Uterus (tissue), 4 donors: ENCODE measurements at places on chromosomes 3 and 15.

DNA sequence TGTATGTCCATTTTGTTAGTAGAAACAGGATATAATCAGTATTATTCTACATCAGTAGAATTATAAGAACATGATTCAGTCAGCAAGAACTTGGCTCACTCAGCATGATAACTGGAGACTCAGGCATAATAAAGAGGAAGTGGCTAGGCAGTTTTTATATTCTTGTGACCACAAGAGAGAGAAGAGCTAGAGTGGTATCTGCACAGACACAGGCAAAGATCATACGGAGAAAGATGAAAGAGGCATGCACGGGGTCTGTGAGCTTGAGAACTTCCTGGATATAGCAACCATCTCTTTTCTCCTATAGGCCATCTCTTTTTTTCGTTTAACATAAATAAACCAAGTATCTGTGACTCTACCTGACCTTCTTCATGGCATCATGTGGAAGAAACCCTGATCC is 46.8 kb downstream of the MYO5A start:
- no peak for DNase-seq

DNA sequence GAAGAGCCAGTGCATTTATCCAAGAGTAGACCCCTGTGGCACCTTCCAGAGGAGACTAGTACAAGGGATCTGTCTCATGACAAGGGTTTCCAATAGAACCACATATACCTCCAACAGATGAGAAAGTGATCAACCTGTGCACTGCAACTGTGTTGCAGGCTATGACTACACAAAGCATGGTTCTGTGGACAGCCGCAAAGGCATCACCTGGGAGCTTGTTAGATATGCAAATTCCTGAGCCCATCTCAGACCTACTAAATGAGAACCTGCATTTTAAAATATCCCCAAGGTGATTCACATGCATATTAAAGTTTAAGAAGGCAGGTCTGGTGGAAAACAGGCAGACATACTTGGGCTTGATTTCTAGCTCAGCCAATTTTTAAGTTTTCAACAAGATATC is 368.7 kb downstream of the FOXP1 start:
- DNase-seq: no peak

GRCh38 chr3:78003090-78003489 is 963.2 kb downstream of the ROBO2 start:
- DNase-seq: no peak

- DNase-seq: no peak
Measured at GRCh38 chr3:173747427-173747826, 349.9 kb downstream of the NLGN1 start.

DNA sequence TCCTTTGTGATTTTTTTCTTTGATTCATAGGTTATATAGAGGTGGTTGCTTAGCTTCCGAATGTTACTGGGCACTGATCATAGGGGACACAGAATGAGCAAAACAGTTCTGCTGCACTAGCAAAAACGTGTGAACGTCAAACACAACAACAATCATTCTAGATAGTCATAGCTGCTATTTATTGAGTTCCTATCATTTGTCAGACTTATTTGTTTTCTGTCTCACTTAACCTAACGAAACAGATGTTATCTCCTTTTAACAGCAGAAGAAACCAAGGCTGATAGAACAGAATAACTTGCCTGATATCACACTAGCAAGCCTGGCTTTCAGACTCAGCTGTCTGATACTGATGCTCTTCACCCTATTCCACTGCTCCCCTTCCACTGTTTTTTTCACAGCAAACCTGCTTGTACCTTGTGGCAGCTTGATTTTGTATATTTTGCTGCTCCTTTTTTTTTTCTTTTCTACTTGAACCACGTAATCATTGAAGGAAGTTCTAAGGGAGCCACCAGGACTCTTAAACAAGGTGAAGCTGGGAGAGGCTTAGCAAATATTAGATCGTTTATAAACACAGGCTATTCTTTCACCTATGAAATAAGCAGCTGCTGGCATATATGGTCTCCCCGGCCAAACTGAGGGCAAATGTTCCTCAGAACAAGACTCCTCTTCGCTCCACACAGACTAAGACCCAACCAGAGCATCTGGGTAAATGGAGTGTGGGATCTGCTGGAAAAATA is 78.8 kb downstream of the MCF2L2 start:
- DNase-seq: no peak

- no peak for DNase-seq
Measured at GRCh38 chr15:69556344-69556743, 103.7 kb downstream of the RPLP1 start.

GRCh38 chr3:94961423-94962100 is 898.7 kb downstream of the NSUN3 start:
- DNase-seq: no peak

GRCh38 chr3:148221303-148221702 is 476.4 kb upstream of the AGTR1 start:
- no peak for DNase-seq

DNA sequence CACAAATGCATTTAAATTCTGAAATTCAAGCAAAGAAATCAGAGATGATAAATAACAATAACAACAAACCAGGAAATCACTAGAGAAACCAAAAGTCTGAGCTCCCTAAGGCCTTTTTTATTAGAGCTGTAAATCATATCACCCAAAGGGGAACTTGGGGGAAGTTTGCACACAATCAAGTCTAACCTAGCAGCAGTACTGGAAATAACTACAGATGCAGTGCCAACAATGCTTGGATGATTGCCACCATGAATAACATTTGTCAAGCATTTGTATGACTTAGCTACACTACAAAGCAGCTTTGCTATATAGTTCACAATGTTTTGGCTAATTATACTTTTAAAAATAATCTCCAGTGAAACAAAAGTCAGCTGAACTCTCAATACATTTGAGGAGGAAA is 27.8 kb downstream of the SHQ1 start:
- DNase-seq: peak; percentile 71

GRCh38 chr3:155815030-155815545 is 9.0 kb upstream of the C3orf33 start:
- no peak for DNase-seq

DNA sequence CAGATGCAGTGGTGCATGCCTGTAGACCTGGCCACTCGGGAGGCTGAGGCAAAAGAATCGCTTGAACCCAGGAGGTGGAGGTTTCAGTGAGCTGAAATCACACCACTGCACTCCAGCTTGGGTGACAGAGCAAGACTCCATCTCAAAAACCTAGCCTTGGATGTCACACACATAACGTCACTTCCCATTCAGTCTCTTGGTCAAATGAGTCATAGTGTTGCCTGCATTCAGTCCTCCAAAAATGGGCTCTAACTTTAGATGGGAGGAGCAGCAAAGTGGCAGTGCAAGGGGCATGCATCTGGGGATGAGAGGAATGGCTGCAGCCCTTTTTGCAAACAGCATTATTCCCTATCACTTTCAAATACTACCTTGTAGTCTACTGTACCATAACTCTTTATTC is 62.9 kb upstream of the AGBL1 start:
- no peak for DNase-seq

DNA sequence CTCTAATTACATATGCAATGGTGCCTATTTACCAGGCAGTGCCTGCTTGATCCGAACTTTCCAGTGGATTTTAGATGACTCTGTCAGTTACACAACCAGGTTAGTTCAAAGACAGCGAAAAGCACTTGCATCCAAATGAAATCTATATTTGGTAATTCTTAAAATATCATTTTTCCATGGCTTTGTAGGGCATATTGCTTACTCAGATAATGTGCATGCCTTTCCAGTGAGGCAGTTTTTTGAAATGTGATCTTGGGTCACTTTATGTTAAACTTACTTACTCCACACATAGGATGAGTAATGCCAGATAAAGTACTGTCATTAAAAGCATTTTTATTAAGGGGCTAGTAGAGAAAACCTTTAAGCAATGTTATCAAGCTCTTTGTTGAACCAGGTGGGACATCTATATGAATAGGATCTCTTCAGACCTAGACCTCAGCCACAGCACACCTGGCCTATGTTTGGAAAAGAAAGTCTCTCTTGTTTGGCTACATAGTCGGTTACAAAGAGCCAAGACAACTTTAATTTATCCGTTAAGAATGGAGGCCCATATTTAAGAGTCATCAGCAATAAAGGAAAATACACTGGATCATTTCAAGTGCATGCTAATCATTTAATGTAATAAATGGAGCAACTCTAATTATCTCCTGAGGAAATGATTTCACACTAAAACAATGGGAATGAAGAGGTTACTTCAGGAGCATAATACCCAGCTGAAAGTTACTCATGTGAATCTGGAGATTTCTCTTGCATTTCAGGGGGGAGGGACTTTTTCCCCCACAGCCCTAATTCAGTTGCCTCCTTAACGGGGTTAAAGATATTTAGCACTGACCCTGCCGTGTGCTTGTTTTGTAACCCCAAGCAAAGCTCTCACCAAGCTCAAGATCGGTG is 56.3 kb upstream of the TMCO5A start:
- no peak for DNase-seq

DNA sequence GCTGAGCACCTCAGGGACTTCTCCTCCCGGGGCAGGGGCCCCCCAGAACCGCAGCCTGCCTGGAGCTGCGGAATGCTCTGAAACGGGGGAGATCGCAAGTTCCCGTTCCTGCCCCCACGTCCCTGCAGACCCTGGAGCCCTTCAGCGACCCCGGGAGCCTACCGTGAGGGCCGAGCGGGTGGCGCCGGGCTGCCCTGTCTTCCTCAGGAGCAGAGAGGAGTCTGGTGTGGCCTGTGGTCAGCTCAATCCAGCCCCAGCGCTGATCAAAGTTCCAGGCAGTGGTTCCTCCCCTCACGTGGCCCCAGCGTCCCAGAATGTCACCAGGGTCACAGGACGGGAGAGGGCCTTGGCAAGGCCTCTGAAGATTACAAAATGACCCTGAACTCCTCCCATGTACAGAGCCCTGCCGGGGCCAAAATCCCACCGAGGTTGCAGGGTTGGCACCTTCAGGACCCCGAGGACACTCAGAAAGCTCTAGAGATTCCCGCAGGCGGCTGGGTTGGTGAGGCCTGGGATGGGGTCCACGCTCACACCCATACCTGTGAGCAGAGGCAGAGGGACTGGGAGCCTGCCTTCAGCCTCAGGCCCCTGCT is at the start of gene CPN2:
Gene CPN2, minus strand, starts transcription at position 249 of the 593 bp plus-strand sequence. CDS start 8,626 bp downstream, outside the sequence.
- DNase-seq: no peak

DNA sequence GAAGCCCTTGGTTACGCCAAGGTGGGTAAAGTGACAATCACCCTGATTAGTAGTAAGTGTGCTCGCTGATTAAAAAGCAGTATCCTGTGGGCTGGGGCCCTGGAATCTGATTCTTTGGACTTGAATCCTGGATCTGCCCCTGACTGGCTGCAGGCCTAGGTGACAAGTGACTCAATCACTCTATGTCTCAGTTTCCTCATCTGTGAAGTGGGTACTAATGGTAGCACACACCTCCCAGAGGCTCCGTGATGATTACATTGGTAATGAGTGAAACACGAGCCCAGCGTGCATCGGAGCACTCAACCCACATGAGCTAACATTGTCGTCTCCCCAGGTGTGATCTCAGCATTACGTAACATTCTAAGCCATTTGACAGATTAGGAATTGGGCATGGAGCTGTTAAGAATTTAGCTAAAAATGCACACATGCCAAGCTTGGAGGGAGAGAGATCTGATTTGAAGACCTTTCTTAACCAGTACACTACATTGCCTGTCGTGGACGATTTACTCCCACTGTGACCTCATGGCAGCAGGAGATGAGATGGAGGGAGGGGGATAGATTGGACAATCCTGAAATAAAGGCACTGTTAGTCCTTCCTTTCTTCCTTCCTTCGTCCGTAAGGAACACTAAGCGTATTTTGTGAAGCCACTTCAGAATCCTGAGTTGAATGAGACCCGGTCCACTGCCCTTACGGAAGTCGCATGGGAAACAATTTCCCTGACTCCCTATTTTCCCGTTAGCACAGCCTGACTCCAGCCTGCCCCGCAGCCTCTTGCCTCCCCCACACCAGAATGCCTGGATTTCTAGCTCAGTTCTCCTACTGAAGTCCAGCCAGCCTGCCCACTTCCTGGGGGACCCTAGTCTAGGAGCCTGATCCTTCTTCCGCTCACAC is 32.1 kb downstream of the MGLL start:
- DNase-seq: no peak

DNA sequence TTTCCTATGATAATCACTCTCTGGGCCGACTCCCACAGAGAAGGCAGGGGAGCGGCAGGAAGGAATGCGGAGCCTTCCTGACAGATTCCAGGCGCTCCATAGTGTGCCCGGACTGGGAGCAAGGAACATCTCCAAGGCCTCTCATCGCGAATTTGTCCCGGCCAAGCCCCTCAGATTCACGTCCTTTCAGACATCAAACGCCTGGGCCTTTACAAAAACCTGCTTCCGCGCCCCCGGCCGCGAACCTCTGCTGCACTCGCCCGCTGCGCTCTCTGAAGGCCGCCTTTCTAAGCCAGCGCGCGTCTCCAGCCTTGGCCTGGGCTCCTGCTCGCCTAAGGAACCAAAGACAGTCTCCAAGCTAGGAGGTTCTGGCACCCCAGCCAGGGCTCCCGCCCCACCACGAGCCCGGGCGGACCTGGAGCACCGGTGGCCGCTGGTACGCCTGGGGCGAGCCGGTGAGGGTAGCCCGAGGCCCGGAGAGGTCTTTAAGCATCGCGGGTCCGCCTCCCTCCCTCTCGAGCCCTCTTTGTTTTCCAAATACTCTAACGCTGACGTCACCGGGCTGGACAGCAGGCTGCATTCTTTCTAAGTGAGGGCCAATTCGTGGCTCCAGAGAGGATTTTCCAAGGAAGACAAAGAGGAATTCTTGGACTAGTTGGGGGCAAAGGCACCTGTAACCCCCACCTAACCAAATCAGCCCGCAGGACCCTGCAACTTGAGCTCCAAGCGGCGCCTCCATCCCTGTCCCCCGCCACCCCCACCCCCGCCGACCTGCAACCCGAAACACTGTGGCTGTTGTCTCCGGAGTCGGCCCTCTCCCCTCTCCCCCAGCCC is 759 bp downstream of the AMOTL2 start:
- peak; percentile 95 for DNase-seq

GRCh38 chr3:146747928-146748327 is 142.8 kb upstream of the PLSCR5 start:
- no peak for DNase-seq

DNA sequence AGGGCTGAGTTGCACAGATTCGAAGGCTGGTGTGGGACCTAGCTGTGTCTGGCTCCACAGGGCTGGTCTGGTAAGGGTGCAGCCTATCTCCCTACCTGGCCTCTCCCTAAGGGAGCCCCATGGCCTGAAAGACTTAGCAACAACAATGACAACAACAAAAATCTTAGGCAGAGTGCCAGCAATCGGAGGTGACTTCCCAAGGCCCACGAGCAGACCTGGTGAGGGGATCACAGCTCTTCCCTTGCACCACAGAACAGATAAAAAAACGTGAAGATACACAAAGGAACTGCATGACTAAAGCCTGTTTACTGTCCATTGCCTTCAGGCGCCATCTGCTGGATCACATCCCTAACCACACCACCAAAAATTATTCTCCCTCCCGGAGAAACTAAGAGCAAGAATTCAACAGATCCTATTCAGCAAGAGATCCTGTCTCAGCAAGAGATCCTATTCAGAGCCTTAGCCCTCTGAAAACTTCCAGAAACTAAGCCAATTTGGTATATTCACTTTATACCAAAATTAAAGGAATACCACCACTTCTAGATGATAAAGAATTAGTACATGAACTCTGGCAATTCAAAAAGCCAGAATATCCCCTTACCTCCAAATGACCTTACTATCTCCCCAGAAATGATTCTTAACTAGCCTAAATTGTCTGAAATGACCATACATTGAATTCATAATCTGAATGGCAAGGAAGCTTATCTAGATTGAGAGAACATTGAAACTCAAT is 24.1 kb upstream of the OR5K4 start:
- no peak for DNase-seq
